ENCODE measurements at places on chromosomes 12 and 14.

DNA sequence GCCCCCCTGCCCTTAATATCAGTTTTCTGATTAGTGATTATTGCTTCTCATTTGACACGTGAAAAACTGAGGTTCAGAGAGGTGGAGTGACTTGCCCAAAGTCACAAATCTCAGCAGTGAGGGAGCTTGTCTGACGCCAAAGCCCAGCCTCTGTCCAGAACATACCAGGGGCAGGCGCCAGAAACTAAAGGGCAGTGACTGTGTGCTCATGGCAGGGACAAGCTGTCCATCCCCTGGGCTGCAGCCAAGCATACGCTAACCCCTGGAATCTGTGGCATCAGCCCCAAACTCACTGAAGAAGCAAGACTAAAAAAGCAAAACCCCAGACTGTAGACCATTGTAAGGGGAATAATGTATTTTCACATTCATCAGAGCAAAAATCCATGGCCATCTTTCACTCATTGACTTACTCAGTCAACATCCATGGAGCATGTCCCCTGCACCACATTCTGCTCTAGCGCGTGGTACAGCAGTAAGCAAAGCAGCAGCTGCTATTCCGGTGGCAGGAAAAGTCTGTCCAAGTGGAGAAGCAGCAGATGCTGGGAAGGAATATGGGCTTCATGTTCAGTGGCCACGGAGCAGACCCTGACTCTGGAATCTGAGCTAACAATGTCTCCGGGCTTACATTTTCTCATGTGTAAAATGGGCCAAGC, 1.5 kb upstream of the SERPINA4 start:
- no peak for DNase-seq

DNA sequence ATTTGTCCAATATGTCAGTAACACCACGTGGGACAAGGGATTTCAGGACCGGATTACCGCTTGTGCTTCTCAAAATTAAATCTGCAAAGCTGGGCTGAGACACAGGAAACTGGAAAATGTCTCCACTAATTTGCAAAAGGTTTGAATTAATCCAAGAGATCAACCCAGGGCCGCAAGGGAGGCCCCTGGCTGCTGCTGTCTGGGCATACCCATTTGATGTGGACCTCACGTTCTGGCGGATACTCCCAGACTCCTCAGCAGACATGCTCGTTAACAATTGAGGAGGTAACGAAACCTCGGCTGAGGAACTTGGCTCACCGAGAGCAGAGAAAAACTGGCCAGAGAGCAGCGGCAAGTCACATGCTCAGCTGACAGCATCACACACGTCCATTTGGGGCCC, 180.6 kb downstream of the SLC15A4 start:
- no peak for DNase-seq

GRCh38 chr12:28578361-28578760, 388.1 kb downstream of the CCDC91 start:
- DNase-seq, result no peak

- DNase-seq, result no peak
These were observed 29.0 kb upstream of the MEG3 start for GRCh38 chr14:100796946-100797345.

DNA sequence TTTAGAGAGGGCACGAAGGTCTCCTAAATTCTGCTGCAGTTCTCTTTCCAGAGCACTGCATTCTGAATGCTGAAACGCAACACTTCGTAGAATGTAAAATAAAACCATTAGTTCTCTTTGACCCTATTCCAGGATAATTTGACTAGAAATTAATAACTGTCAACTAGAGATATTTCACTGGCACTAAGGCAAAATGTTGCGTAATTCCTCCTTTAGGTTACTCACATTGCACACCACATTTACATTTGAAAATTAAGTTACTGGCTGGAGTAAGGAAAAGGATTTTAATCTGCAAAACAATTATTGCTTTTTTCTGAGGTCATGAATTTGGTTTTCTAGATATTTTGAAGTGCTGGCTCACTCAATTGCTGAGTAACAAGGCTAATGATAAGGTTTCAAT, 58.0 kb upstream of the TRHDE start:
- no peak for DNase-seq

DNA sequence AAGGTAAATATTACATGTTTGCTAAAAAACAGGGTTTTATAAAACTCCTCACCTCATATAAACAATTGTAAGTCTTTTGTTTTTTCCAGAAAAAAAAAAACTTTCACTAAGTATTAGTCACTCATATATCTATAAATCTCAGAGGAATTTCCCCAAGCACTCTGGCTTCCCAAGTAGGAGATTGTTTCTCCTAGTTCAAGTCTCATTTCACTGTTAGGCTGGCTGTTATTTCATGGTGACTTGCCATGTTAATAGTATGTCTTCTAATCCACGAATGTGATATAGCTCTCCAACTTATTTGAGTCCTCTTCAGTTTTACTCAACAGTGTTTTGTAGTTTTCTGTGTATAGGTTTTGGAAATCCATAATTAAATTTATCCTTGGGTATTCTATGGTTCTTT, 61.6 kb downstream of the CAPZA3 start:
- no peak for DNase-seq

- DNase-seq, result no peak
These were observed 42.9 kb downstream of the TRIP11 start for GRCh38 chr14:91996948-91997371.

GRCh38 chr12:59122784-59123183, 202.5 kb upstream of the LRIG3 start:
- DNase-seq, result no peak

GRCh38 chr12:109893261-109893995, 6.6 kb upstream of the TCHP start:
- no peak for DNase-seq

GRCh38 chr12:61780435-61780834, 479.8 kb upstream of the USP15 start:
- no peak for DNase-seq

DNA sequence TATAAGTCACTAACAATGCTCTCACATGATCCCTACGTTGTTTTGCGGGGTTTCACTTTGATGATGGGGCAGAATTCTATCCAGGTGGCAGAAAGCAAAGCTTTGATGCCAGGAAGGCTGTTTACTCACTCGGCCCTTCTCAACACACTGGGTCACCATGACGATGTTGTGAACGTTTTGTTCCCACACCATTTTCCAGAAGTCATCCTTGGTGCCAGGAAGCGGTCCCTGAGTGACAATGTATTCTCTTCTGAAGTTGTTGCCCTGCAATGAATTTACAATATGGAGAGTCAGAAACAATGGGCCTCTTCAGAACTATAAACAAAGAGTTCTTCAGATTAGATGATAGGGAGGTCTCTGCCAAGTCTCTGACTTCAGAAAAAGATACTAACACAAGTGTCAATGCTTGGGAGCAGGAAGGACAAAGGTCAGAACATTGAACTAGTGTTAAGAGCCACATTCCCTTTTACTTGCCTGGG, 101.3 kb downstream of the PTPRB start:
- DNase-seq, result no peak

- no peak for DNase-seq
These were observed 59.7 kb downstream of the CALM1 start for GRCh38 chr14:90456551-90456950.

GRCh38 chr14:94313991-94314655, 9.0 kb downstream of the SERPINA6 start:
- DNase-seq, result no peak

- no peak for DNase-seq
These were observed 126.1 kb downstream of the KCNK10 start for GRCh38 chr14:88196925-88197324.

- no peak for DNase-seq
These were observed 67.5 kb upstream of the PRIMA1 start for GRCh38 chr14:93855737-93856136.

DNA sequence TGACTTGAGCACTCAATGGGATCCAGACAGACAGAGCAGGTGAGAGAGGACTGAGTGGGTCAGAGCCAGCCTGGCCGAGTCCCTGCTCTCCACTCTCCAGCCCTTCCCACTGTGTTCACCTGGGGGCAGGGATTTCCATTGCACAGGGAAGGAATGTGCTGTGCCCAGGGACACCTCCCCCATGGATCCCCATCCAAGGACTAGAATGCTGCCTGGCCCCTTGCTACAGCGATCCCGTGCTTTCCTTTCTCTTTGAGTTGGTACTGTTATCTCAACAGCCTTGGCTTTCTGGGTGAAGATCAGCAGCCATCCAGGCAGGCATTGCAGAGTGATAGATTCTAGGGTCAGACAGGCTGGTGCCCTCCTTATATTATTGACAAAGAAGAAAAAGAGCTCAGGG, 60.3 kb upstream of the DLK1 start:
- DNase-seq, result no peak

GRCh38 chr12:108273217-108273616, 65.9 kb downstream of the CMKLR1 start:
- DNase-seq, result no peak

GRCh38 chr12:28486521-28486920, 296.3 kb downstream of the CCDC91 start:
- DNase-seq, result no peak

- no peak for DNase-seq
These were observed 29.0 kb downstream of the PALS1 start for GRCh38 chr14:67270145-67270753.

- no peak for DNase-seq
These were observed 13.9 kb upstream of the UBC start for GRCh38 chr12:124928095-124928911.

DNA sequence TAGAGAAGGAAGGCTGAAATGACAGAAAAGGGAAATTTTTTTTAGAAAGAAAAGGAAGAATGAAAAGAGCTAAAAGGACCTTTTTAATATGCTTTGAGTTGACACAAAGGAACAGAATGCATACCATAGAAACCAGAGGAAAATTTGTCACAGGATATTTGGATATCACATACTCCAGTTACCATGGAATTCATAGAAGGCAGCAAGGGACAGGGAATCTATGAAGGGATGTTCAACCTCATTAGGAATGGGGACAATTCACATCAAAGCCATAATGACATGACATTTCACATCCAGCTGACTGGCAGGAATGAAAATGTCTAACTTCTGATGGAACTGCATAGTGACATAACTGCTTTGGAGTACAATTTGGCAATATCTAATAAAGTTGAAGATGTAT, 469.4 kb downstream of the CCER1 start:
- no peak for DNase-seq

DNA sequence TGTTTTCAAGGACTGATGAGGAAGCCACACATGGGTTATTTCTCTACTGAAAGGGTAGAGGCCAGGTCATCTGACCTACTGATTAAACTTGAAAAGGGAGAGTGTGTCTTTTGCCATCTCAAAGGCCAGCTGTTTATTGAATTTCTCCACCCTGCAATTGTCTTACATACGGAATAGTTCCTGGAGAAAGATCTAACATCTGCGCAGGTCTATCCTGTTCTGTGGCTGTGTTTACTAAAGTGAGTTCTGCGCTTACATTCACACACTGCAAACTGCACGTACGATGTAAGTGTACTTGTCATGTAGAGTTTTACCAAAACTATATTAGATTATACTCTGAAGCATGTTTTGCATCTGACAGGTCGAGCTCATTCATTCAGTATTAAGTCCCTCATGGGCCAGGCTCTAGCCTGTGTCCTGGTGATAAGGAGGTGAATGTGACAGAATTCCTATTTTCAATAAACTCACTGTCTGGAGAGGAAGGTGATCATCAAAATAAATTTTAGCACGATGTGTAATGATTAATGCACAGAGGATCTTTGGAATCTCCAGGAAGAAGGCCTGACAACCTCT, 96.6 kb downstream of the PRKCH start:
- no peak for DNase-seq

- DNase-seq, result no peak
These were observed 6.8 kb upstream of the LEMD3 start for GRCh38 chr12:65162609-65163008.

All from activated effector memory CD4-positive, alpha-beta T cell treated with Interleukin-2 at 50 U/mL for 16 hours (primary cell).